Lower leg skin (tissue), 4 donors: ENCODE measurements at places on chromosomes 6 and 20. TPM values are rescaled to one million over a fixed set of nuclear protein-coding genes. Genes with fewer than 3 reads are reported as not detected.
A peak's percentile ranks its signal among the peaks of the same experiment; 100 is the strongest.

The PRIM2 gene
- total RNA-seq, result 6.5 TPM

The ERVFRD-1 gene
- total RNA-seq, result not detected

The FUT9 gene
- total RNA-seq, result 0.29 TPM

The ABHD16B gene
- not detected for total RNA-seq

The SRMS gene
- total RNA-seq, result 0.16 TPM

The TAGAP gene
- total RNA-seq, result 2.1 TPM

The NXT1 gene
- total RNA-seq, result 32.2 TPM

DNA sequence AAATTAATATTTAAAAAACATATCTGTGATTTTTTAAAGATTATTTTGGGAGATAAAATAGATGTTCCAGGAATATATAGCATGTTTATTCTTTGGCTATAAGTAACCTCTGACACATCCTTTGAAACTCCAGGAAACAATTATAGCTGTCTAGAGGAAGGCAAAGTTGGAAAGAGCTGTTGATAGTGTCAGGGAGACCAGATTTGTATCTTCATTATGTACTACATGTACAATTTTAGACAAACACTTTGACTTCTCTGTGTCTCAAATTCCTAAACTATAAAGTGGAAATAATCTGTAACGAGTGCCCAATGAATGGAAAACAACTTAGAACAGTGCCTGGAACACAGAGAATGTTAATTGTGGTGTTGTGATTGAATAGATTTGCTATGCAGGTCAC is 25.6 kb upstream of the ADGRG6 start:
- DNase-seq, result no peak

GRCh38 chr6:153563001-153563400 is 431.9 kb upstream of the RGS17 start:
- no peak for DNase-seq

GRCh38 chr20:2806351-2806701 is 5.9 kb upstream of the CPXM1 start:
- no peak for DNase-seq

DNA sequence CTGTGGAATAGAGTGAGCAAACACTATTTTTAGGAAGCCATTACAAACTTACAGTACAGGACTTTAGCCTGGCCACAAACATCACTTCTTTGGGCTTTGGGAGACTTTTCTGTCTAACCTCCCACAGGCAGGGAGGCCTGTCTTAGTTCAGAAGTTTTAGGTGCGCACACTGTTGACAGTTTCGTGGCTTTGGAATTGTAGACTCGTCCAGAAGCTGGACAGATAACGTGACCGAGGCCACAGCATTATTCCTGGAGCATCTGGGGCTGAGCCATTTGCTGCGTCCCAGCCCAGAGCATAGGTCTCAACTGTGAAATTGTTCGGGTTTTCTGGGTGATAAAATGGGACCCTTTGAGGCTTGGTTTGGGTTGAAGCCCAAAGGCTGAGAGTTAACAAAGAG is 53.8 kb downstream of the NDUFAF5 start:
- DNase-seq, result no peak

- DNase-seq, result no peak
Observed at GRCh38 chr6:6930223-6930880, 177.4 kb upstream of the RREB1 start.

DNA sequence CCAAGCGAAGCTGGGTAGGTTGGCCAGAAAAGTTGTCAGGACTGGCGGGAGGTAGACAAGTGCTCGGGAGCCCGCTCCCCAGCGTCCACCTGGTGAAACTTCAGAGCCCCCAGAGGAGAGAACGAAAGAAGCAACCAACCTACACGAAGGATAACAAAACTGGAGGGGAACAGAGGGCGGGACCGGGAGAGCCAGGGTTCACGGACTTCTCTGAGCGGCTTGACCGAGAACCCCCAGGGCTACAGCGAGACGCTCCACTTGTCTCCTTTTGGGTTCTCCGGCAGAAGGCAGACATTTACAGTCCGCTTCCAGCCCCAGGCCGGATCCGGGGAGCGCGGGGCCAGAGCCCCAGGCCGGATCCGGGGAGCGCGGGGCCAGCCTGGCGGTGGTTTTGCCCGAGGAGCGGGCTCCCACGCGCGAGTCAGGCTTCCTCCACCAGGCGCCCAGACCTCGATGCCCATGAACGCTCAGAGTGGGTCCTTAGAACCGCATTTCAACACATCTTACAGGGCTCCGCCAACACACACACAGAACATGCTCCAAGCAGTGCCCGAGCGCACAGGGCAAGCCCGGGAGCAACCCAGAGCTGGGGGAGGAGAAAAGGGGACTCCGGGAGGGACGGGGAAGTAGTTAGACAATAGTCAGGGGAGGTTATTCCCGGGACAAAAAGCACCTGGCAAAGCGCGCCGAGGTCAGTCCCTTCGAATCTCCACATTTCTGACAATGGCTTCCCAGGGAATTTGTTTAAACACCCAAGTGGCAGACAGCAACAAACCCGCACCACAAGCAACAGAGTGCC is 1.1 kb downstream of the PTPRK start:
- DNase-seq, result peak; percentile 88

DNA sequence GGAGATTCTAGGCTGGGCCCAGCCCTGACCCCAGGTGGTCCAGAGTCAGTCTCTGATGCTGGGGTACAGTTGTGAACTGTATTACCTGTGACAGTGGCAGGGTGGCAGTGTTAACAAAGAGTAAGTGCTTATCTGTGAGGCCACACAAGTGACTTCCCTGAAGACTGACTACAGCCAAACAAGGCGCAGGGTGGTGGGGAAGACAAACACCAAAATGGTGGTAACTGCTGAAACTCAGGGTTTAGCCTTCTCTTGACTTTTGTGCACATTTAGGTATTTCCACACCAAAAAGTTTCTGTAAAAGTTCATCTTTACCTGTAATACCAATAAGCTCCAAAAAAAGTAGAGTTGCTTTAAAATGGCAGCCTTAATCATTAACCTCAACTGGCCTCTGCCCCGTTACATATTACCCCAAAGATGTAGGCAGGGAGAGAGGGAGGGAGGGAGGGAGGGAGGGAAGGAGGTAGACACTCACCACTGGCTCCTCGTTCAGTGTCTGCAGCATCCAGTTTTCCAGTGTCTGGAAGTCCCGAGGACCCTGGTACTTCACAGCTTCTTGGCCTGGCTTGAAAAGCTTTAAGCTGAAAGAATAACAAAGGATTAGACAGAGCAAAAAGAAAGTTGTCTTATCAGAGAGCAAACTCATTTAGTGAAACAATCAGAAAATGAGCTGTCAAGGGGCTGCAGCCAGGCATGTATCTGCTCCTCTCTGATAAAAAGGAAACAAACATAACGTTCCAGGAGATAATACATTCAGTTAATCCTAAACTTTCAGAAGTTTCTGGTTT is 11.3 kb downstream of the TXNDC5 start:
- no peak for DNase-seq
